DMS153 (cell line): ENCODE measurements at places on chromosomes 16 and 17.
A peak's percentile ranks its signal among the peaks of the same experiment; 100 is the strongest.

- peak; percentile 44 for DNase-seq
Measured at GRCh38 chr17:28896884-28897768, at the start of gene FLOT2. FLOT2 (minus strand) TSS chr17:28897733; CDS start chr17:28897574, 159 bp downstream.

DNA sequence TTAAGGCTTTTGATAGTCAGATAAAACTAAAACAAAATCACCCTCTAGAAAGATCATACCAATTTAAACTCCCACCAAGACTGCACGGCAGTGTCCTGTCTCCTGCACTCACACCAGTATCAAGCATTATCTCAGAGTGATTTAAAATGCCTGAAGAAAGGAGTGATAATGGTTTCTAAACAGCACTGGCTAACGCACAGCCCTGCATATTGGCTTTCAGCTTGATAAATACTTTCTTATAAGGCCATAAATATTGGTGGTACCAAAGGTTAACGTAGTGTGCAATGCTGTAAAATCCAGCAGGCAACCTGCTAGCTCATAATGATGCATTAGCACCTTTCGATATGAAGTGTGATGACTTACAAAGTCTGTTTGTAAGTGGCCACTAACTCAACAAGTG, 214.3 kb downstream of the RBFOX1 start:
- DNase-seq, result no peak

GRCh38 chr17:30084788-30085187, 31.8 kb upstream of the NSRP1 start:
- DNase-seq, result peak; percentile 10

- no peak for DNase-seq
Measured at GRCh38 chr17:9940841-9941240, 35.8 kb upstream of the RCVRN start.
